ENCODE measurements at places on chromosomes 1 and 21.

- no peak for DNase-seq
Observed at GRCh38 chr1:31400393-31400792, 12.6 kb upstream of the SERINC2 start.

DNA sequence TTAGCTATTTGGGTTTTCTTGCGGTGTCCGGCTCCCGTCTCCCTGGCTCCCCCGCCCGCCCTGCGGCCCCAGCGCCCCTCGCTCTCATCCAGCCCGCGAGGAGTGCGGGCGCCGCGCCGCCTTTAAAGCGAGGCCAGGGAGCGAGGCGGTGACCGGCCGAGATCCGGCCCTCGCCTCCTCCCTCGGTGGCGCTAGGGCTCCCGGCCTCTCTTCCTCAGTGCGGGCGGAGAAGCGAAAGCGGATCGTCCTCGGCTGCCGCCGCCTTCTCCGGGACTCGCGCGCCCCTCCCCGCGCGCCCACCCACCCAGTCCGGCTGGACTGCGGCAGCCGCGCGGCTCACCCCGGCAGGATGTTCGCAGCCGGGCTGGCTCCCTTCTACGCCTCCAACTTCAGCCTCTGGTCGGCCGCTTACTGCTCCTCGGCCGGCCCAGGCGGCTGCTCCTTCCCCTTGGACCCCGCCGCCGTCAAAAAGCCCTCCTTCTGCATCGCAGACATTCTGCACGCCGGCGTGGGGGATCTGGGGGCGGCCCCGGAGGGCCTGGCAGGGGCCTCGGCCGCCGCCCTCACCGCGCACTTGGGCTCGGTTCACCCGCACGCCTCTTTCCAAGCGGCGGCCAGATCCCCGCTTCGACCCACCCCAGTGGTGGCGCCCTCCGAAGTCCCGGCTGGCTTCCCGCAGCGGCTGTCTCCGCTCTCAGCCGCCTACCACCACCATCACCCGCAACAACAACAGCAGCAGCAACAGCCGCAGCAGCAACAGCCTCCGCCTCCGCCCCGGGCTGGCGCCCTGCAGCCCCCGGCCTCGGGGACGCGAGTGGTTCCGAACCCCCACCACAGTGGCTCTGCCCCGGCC is 492 bp downstream of the HLX start:
- no peak for DNase-seq

DNA sequence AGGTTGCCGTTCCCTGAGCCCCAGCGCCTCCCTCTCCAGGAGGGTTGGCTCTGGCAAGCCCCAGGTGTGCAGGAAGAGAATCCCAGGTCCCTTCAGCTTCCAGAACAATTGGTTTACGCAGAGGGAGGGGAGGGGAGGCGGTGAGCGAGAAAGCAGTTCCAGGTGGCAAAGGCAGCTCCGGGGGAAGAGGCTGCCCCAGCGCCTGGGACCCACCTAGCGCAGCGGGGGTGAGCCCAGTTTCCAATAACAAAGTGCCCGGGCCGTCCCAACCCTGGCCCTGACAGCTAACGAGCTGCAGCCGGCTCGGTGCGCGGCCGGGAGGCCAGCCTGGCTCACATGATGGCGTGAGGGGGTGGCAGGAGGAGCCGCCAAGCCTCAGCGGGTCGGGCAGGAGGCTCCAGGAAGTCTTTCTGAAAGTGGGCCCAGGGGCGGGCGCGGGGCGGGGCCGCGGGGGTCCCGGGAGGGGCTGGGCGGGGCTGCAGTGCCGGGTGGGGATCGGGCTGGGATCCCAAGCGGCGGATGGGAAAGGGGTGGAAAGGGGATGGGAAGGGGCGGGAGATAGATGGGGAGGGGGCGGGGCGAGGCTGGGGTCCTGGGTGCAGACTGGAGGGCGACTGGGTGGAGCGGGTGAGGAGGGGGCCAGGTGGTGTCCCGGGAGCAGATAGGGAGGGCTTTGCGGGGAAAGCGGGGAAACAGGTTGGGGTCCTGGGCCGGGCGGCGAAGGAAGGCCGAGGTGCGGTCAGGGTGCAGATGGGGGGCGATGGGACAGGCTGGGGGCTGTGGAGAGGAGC is 22.8 kb downstream of the DHRS3 start:
- DNase-seq: no peak

- DNase-seq: no peak
Observed at GRCh38 chr1:19076841-19077616, 120.6 kb upstream of the IFFO2 start.

GRCh38 chr1:87121711-87122163 is 206.9 kb upstream of the LMO4 start:
- no peak for DNase-seq

DNA sequence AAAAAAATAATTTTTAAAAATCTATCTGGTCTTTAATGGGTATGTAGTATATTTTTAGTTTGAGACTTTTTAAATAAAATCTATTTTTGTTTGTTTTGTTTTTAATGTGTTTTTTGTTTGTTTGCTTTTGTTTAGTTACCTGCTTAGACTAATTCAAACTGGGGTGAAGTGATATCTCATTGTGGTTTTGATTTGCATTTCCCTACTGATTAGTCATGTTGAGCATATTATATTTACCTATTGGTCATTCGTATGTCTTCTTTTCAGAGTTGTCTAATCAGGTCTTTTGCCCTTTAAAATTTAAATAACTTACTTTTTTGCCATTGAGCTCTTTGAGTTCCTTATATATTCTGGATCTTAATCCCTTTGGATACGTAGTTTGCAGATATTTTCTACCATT is 20.3 kb downstream of the CD1B start:
- DNase-seq: no peak

DNA sequence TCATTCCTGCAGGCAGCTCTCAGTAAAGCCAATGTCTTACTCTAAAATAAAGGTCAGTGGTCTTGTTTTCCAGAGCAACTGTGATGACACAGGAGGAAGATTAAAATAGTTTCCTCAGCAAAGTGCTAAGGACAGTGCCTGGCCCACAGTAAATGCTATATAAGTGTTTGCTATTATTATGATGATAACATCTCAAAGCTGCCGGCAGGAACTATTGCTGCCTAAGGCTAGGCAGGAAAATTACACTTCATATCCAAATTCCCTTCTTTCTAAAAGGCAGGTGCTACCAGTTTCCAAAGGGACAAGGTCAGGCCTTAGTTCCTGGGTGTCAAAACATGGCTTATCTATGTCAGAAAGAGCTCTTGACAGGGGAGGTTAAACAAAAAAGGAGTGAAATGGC is 401.3 kb downstream of the HHAT start:
- no peak for DNase-seq

GRCh38 chr1:44327679-44328491 is 27.2 kb downstream of the ERI3 start:
- DNase-seq: no peak

DNA sequence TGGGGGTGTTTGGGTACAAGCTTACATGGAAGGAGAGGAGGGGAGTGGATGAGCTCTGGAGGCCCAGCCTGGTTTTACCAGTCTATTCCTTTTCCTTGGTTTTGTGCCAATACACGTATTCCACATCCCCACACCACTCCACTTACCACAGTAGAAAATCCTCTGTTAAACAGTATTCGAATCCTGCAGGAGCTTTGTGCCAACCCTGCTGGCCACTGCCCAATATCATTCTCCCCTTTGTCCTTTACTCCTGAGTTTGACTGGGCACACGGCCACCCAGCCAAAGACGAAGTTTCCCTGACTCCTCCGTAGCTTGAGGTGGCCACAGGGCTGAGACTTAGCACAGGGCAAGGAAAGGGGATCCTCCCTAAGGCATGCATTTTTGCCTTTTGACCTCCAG is 61.6 kb downstream of the TMCO4 start:
- DNase-seq: no peak

DNA sequence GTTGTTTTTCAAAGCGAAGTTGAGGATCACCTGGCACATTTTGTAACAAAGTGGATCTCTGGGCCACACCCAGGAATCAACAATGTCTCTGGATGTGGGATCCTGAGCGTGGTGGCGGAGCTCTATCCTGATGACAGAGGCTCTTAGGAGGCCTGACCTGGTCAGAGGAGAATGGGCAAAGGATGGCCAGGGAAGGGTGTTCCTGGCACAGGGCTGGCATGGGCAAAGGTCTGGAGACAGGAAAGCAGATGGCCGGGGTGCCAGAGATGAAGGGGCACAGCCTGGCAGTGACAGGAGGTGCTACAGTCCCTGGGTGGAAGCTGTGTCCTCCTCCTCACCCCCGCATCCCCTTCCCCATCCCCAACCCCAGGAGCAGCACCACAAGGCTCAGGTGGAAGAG is 20.0 kb upstream of the MFN2 start:
- no peak for DNase-seq

- no peak for DNase-seq
Observed at GRCh38 chr1:60044881-60045280, 28.7 kb downstream of the C1orf87 start.

GRCh38 chr1:19411612-19412011 is 73.7 kb downstream of the CAPZB start:
- no peak for DNase-seq

GRCh38 chr1:8238141-8239038 is 79.5 kb upstream of the SLC45A1 start:
- no peak for DNase-seq

- DNase-seq: no peak
Observed at GRCh38 chr1:87778896-87779295, 450.2 kb downstream of the LMO4 start.

DNA sequence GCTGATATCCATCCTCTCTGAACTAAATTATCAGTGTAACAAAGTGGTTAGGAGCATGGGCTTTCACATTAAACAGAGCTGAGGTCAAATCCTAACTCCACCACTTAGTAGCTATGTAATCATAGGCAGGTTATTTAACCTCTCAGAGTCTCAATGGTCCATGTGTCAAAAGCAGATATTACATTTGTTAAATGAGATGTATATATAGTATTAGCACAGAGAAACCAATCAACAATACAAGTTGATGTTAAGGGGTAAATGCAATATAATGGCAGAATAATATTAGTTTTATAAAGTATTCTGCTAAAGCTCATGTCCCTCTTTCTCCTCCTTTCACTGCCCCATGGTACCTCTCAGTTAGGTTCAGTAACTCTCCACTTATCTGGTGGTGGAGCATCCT is 27.2 kb downstream of the DBT start:
- no peak for DNase-seq

- DNase-seq: no peak
Observed at GRCh38 chr1:3732434-3733093, 19.7 kb upstream of the CCDC27 start.

DNA sequence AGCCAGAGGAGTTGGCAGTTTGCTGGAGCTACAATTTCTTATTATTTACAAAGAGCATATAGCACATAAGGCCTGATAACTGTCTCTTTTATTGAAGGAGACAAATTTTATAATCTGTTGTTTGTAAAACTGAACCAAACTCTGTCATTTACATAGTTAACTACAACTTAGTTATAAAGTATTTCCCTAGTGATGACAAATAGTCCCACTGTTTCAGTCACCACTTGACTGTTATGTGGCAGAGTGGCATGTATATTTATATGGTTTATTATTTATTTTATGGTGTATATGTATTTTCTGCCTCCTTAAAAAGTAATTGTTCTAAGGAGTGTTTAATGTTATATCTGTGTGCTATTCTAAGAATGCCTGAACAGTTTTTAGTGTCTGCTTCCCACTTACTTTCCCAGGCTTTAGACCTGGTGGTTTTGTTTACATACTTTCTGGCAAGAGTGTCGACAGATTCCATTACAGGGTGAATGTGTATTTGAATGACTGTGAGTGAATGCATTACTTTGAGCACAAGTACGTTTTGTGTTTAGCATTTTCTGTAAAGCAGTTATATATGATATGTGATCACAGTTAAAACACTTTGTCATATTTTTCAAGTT is 10.0 kb downstream of the TSEN15 start:
- no peak for DNase-seq

GRCh38 chr1:13702425-13703127 is 2.6 kb downstream of the PRDM2 start:
- DNase-seq: no peak

DNA sequence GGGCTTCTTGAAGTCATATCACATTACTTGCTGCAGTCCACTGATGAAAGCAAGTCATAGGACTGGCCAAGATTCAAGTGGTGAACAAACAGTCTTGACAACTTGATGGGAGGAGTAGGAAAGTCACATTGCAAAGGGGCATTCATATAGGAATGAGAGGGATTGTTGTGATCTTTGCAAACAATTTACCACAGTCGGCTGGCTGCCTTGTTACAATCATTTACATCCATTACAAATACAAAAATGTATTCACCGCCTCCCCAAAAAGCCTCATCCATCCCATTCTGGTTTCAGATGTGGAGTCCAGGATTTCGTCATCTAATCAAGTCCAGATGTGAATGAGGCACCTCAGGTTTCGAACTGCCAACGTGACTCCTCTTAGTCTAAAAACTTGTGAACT is 26.8 kb downstream of the GORAB start:
- no peak for DNase-seq

DNA sequence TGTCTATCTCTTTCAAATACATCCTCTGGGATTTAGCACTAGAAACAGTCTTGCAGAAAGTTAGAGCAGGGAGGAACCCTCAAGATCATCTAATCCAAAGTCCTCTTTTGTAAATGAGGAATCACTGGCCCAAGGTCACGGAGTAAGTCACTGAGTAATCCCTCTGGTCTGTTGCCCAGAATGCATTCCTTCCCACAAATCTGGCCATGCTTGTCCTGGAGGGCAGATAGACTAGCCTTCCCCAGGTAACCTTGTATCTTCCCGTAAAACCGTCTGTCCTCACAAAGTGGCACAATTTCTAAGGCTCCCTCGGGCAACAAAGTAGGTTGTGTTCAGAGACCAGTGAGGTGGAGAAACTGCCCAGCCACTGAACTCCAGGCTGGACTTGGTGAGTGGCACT is 46.2 kb downstream of the DDR2 start:
- DNase-seq: no peak

Measured in activated naive CD4-positive, alpha-beta T cell (primary cell).